ENCODE measurements at places on chromosomes 2 and 18. TPM values are rescaled to one million over a fixed set of nuclear protein-coding genes. Genes with fewer than 3 reads are reported as not detected.
A peak's percentile ranks its signal among the peaks of the same experiment; 100 is the strongest.

The TMEFF2 gene
- total RNA-seq: 1.1 TPM

The FHOD3 gene
- total RNA-seq: 32.0 TPM

The PSME4 gene
- total RNA-seq: 61.0 TPM

The ASB1 gene
- 13.4 TPM for total RNA-seq

The MC2R gene
- not detected for total RNA-seq

The FAM124B gene
- 4.9 TPM for total RNA-seq

The BOK gene
- total RNA-seq: 17.9 TPM

The MPHOSPH10 gene
- total RNA-seq: 22.8 TPM

The KCNS3 gene
- total RNA-seq: 17.8 TPM

- no peak for DNase-seq
Observed at GRCh38 chr2:145329971-145330370, 810.1 kb upstream of the ZEB2 start.

GRCh38 chr18:56235481-56236013, 402.8 kb downstream of the TXNL1 start:
- no peak for DNase-seq

DNA sequence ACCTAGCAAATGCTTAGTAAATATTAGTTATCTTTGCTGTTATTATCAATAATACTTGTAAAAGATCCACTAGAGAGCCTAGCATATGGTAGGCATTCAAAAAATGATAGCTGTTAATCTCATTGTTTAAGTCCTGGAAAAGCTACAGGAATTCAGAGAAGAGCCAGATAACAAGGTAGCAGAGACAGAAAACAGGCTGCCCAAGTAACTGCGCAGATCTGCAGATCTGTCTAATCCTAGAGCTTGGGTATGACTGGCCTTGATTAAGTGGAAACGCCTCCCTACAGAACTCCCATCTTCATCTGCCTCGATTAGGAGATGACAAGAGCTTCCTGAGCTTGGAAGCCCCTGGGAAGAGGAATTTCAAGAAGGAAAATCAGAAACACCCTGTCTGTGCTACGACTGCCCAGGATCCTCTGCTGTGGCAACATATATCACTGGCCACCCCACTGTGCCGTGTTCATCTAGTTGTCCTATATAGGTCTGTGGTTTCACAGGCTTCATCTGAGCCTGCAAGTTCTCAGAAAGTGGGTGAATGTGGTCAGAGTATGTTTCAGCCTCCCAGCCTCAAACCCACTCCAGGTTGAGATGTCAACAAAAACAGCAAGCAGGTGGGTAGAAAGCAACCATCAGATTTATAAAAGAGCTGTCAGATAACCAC, 151.5 kb upstream of the PKDCC start:
- DNase-seq: no peak

DNA sequence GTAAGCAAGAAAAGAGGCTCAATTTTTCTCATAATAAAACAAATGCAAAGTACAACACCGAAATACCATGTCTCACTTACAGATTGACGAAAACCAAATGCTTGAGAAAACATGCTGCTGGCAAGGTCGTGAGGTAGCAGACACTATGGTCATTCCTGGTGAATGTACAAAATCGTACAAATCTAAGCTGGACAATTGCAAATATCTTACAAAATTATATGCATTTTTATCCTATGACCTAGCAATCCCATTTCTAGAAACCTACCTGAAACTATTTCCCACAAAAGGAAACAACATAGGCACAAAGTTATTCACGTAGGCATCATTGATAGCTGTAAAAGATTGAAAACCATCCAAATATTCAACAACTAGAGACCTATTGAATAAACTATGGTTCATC, 54.0 kb downstream of the SCG2 start:
- DNase-seq: no peak

GRCh38 chr2:158637357-158637756, 157.8 kb upstream of the DAPL1 start:
- DNase-seq: no peak

GRCh38 chr18:31931163-31931885, 11.6 kb downstream of the TRAPPC8 start:
- DNase-seq: no peak

- no peak for DNase-seq
Observed at GRCh38 chr2:68225119-68225632, 27.2 kb downstream of the PPP3R1 start.

DNA sequence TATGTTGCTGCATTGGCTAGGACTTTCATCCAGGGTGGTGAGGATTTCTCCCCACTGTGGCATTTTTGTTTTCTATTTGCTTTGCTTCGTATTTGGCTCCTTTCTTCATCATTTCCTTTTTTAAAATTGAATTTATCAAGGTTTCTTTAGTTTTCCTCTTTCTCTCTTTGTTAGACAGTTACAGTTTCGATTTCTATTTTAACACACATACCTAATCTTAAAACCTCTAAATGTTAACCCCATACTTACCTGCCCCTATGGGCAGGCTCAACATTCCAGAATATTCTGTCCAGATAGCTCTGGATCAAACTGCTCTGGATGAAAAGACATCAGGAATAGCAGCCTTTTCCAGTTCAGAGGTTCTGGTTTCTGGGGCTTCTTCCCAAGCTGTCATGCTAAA, 49.2 kb downstream of the DIPK1C start:
- DNase-seq: no peak

DNA sequence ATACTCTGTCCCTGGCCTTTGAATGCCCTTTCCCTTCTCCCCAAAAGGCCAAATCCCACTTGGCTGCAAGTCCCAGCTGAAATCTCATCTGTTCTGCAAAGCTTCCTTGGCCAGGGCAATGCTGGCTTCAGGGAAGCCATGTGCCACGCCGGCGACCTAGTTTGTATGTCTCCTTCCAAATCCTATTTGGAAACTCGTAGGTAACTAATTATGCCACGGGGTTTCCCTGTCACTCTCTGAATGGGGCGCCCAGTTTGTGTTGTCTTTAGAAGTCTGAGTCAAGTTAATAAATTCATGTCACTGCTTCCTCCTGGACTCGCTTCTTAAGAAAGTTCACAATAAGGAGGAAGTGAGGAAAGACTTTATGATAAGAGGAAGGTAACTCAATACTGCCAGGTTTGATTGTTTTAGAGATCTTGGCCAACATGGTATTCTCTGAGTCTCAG, 19.1 kb downstream of the FHL2 start:
- no peak for DNase-seq

DNA sequence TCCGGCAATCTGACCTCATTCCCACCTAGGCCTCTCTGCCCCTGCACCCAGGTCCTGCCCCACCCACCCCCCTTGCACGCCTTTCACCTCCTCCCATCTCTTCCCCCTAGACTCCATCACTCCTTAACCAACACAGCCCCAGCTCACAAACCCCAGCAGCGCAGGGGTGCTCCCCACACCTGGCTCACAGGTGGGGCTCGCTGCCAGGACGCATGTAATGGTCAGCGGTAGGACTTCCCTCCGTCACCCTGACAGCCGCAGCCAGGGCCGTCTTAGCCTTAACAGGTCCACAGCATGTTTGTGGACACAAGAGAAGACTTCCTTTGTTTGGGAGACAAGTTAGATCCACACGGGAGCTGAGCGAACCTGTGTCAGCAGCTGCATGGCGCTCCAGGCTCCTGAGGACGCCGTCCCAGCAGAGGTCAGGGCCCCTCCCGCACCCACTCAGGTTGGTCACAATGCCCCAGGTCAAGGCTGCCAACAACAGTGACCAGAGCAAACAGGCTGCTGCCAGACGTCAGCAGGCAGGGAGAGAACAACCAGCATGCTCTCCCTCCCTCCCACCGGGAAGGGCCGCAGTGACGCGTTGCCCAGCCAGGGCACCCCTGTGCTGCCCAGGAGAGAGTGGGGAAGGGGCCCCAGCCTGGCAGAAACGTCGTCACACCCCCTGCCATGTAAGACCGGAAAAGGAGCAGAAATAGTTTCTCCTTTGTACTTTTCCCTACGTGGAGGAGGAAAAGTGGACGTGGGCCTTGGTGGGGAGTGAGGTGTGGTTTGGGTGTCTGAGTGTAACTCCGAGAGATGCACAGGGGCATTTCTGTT, 68.0 kb downstream of the PXDN start:
- no peak for DNase-seq

DNA sequence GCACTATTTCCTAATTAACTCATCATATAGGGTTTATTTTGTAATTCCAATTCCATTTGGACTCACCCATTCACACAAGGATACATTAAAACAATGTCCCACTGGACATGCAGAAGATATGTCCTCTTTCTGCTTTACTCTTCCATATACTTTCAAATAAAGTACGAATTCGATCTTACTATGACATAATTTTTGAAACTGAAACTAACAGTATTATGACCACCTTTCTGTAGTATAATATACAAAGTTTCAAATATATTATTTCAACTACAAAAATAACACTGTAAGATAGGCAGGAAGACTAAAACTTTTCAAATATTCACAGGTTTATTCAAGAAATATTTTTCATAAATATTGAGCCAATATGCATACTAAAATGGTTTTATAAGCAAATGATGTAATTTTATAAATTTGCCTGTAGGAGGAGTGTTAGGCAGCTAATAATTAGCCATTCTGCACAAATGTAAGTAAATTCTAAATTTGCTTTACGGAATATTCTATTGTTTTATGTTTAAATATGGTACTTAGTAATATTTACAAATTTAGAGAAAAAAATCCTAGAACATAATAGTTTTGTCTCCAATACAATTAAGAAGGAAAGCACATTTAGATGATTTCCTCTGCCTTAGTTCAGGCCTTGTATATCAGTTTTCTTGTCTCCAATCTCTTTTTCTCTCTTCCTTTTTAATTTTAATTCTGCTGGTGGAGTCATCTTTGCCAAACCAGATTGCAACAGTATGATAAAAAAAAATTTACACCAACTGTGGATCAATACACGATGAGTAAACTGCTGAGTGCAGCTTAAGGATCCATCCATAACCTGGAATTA, 85.9 kb downstream of the CERKL start:
- DNase-seq: no peak

DNA sequence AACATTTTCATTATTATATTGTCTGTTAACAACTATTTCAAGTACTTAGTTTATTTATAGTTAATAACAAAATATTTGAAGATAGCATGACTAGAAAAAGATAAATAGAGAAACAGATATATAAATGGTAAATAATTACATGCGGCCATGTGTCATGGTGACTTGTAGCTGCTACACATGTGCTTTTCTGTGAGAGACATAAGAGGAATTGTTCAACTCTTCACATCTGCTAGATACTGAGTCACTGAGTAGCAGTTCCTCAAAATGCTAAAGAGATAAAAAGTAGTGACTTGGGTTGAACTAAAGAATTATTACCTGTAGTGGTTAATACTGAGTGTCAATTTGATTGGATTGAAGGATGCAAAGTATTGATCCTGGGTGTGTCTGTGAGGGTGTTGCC, 37.5 kb upstream of the SCN9A start:
- no peak for DNase-seq

DNA sequence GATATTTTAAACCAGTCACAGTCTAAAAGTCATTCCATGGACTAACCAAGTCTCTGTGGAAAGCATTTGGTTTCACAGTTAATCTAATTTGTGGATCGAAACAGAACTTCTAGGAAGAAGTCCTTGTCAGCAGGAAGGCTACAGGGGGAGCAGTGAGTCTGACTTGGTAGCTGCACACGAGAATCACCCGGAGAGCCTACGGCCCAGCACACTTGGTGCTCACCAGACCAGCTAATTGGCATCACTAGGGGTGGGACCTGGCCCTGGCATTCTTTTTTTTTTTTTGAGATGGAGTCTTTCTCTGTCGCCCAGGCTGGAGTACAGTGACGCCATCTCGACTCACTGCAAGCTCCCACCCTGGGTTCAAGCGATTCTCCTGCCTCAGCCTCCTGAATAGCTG, 97.7 kb downstream of the ZNF532 start:
- no peak for DNase-seq

- no peak for DNase-seq
Observed at GRCh38 chr2:62149708-62150107, 46.2 kb upstream of the B3GNT2 start.

DNA sequence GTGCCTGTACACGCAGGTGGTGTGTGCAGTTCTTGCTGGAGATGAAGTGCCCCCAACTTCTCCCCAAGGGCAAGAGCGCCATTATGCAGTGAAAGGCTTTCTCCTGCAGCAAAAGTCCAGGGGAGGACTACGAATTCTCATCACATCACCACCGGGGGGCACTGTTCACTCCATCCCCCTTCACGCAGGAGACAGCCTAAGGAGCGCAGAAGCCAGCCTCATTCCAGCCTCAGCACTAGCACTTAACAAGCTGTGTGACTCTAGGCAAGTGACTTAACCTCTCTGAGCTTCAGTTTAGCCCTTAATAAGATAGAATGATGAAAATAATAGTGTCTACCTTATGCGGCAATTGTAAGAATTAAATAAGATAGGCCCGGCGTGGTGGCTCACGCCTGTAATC, 32.3 kb downstream of the DNMT3A start:
- DNase-seq: no peak

DNA sequence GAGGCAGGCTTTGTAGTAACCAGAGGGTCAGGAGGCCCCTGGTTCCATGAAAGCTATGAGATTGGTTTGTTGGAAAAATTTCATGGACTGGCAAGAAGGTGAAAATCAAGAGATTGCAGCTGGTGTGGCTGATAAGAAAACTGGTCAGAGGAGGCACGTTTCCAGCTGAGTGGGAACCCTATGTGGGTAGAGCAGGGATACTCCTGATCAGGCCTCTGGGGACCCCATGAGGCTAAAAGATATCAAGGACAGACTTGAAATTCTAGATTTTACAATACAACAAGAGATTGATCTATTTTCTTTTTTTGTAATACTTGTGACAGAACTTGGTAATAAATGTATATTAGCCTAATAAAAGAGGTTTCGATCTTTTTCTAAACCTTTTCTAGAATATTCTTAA, 1615.1 kb downstream of the DPP10 start:
- no peak for DNase-seq

DNA sequence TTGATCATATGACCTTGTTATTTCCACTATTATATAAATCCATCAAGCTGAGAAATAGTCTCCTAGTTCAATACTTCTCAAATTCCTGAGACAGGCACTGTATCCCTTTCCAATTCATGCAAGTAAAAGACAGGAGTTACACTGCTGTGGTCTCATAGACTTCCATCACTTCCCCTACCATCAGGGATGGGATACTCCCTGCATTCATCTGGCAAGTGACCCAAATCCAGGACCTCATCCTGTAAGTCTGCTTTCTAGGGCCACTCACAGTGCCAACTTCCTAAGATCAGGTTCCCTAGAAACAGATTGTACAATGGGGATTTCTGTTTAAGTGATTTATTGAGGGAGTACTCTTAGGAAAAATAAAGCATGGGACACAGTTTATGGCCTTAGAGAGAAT, 424.0 kb upstream of the CDH7 start:
- no peak for DNase-seq

DNA sequence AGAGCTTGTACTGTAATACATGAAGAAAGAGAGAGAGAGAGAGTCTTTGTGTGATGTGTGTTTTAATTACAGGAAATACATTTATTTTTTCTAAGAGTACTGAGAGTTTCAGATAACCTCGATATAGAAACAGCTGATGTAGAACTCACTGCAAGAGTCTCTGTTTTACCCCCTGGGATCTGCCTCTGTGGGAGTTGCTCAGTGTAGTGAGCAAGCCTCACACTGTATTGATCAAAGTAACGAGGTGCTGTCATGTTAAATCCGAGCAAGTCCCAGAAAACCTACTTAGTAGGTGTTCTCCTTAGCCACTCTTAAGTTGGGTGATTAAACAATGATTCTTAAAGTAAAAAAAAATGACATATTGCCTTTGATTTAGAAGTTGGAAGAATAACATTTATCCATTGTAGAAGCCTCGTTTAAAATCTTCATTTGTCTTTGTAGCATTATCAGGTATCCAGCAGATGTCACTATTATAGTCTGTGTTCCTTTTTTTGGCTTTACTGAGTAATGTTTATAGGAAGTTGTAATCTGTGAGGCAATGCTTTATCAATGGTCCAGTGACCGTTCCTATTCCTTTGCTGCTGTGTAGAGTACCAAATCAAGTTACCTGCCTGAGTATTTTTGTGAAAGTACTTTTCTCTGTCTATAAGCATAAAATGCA, 219.0 kb downstream of the MYO3B start:
- peak; percentile 12 for DNase-seq

All from skin of body (tissue), 3 donors.